ENCODE measurements at places on chromosomes 11 and 22.

DNA sequence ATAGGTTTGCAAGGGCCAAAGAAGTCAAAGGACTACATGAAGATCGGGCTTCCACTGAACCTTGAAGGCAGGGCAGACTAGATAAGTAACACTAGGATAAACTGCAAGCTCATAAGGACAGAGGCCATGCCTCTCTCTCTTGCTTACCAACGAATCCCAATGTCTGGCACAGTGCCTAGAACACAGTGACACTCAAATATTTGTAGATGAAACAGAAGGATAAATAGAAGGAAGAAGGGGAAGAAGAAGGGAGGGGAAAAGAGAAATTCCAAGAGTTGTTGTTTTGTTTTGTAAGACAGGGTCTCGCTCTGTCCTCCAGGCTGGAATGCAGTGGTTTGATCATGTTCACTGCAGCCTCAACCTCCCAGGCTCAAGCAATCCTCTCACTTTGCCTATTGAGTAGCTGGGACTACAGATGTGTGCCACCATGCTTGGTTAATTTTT is 26.9 kb downstream of the SIK3 start:
- DNase-seq: no peak

GRCh38 chr11:8277691-8278090 is 14.0 kb upstream of the LMO1 start:
- DNase-seq: no peak

DNA sequence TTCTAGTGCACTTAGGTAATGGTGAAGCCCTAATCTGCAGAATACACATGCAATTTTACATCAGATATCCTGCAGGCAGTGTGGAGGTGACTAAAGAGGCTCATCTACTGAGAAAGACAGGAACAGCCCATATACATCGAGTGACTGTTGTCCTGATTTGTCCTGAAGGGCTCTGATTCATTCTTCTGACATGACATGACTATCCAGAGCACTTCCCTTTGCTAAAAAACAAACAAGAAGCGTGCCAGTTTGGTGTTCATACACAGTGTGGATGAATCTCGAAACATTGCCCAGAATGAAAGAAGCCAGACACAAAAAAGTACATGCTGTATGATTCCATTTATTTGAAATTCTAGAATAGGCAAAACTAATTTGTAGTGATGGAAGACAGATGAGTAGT is 48.0 kb upstream of the AMPD3 start:
- DNase-seq: no peak

DNA sequence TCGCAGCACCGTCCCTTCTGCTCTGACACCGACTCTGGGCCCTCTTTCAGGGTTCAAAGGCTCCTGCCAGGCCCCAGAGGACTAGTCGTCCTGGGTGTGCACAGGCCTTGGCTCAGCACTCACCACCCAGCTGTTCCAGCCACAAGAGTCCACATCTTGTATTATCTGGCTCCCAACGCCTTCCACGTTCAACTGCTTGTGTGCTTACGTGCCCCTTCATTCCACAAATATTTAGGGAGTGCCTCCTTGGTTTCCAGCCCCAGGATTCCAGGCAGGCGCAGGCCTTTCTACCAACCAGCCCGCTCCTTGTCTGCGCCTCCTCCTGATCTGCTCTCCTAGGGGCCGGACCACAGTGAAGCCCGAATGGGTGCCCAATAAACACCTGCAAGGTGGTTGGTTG is 70.9 kb downstream of the SCUBE1 start:
- DNase-seq: no peak

DNA sequence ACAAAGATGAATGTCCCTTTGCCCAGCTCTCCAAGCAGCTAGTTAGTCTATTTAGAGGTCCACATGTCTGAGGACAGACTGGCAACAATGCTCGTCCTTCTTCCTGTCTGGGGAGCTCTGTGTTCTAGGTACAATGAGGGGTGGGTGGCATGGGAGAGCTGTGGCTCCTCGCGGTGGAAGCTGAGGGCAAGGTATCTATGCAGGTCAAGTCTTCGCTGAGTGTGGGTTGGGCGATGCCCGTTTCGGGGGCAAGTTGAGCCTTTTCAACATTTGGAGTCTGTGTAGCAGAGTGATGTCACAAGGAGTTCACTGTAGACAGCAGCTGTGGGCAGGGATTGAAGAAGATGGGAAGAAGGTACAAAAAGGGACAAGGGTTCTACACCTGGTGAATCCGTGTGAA is 163.2 kb downstream of the FEZ1 start:
- DNase-seq: no peak

DNA sequence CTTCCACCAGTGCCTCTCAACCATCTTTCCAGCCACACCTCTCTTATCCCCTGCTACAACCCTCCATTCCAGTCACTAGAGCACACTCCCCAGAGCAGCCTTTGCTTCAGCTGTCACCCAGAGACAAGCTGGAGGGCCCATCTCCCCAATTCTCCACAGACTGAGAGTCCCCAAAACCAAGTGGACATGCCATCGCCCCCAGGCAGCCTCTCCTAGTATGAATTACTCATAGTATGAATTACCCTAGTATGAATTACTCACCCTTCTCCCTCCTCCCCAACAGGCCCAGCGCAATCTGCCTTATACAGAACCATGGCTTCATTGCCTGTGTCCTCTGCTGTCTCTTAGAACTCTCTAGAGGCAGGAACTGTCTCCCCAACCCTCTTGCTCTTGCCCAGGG is 24.8 kb downstream of the MYH9 start:
- DNase-seq: no peak

DNA sequence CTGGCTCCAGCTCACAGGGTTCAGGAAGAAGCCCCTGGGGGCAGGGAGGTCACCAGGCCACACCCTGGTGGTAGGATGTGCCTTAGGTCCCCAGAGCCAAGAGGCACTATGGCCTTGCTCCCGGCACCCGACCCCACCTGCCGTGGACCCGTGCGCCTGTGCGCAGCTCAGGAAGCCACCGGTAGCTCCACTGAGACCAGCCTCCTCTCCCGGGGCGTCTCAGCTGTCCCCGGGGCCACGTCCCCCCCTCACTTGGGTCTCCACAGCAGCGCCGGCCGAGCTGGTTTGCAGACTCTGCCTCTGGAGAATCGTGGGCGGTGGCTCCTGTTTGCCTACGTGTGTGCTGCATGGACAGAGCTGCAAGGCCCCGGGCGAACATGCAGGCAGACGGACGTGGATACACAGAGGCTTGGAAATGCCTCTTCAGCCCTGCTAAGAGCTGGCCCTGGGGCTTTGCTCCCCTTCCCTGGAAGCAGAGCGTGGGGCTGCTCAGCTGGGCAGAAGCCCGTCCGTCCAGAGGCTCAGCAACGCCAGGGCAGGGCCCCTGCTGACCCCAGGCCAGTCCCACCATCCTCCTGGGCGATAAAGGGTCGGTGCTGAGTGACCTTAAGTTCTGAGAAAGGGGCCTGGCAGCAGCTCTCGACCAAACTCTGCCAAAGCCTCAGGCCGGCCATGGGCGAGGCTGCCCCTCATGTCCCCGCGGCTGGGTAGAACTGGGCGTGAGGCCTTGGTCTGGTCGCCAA is 15.3 kb upstream of the MUC5B start:
- DNase-seq: no peak

DNA sequence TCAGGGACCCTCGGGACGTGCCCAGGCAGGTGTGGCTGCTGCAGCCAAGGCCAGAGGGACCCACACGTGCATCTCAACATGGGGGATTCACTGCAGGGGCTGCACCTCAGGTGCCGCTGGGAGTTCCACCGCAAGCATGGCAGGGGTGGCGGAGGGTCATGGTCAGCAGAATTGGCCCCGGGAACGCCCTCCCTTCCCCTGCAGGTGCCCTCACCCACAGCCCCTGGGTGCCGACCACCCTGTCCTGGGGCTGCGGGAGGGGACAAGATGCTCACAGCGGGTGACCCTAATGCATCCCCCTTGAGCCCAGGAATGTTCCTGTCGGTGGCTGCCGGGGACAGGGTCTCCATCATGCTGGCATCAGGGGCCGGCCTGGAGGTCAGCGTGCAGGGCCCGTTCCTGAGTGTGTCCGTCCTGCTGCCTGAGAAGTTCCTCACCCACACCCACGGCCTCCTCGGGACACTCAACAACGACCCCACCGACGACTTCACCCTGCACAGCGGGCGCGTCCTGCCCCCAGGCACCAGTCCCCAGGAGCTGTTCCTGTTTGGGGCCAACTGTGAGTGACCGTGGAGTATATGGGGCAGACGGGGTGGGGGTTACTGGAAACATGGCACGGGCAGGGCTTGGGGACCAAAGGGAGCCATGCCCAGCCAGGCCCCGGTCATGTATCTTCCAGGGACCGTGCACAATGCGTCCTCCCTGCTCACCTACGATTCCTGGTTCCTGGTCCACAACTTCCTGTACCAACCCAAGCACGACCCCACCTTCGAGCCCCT is 5.8 kb downstream of the SUSD2 start:
- DNase-seq: no peak

GRCh38 chr11:2386591-2386990 is 9.5 kb downstream of the CD81 start:
- no peak for DNase-seq

DNA sequence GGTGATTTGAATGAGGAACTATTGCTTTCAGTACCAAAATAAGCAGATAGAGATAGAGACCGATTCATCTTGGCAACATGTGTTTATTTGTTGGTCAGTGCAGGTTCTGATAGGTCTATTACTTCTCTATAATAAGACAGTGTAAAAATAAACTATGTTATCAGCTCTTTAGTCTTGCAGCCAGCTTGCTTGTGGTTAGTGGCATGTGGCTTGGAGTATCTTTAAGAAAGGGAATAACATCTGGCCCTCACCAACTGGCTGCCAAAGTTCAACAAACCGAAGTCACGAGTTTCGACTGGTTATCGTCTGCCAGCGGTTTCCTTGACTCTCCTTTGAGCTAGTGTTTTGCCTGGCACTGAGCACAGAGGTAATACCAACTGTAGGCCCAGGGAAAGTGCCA is 71.8 kb downstream of the CTTN start:
- no peak for DNase-seq

- no peak for DNase-seq
Measured at GRCh38 chr22:49233507-49234100, 594.1 kb downstream of the BRD1 start.

- DNase-seq: no peak
Measured at GRCh38 chr22:49786976-49787706, 40.5 kb downstream of the BRD1 start.

DNA sequence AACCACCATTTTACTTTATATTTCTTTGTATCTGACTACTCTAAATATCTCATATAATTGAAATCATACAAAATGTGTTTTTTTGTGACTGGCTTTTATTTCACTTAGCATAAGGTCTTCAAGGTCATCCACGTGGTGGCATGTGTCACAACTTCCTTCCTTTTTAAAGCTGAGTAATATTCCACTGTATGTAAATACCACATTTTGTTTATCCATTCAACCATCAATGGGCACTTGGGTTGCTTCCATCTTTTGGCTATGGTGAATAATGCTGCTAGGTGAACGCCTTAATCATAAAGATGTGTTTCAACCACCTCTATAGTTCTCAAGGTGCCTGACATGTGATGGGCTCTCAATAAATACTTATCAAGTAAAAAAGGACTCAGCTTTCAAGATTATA is 15.5 kb downstream of the RAB30 start:
- DNase-seq: no peak

GRCh38 chr11:112289588-112290492 is 29.2 kb upstream of the PLET1 start:
- DNase-seq: no peak

DNA sequence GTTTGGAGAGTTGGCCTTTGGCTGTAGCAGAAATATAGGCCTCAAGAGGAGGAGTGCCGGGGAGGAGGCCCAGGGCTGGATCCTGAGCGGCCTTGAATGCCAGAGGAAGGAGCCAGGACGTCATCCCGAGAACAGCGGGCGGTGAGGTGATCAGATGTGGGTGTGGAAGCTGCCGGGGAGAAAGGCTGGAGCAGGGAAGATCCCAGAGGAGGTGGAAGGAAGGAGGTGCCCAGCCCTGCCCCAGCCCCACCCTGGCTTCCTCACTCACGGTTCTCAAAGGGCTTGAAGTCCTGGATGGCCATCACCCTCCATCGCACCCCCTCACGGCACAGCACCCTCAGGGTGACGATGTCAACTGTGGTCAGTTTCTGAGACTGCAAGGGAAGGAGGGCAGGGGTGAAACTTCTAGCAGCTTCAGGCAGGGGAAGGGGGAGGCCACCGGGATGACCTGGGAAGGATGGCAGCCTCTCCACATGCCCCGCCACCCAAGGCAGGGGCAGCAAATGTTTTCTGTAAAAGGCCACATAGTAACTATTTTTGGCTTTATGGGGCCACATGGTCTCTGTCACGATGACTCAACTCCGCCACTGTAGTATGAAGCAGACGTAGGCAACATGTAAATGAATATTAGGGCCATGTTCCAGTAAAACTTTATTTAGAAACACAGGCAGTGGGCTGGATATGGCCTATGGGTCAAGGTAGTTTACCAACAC is 10.7 kb downstream of the IL2RB start:
- DNase-seq: no peak

DNA sequence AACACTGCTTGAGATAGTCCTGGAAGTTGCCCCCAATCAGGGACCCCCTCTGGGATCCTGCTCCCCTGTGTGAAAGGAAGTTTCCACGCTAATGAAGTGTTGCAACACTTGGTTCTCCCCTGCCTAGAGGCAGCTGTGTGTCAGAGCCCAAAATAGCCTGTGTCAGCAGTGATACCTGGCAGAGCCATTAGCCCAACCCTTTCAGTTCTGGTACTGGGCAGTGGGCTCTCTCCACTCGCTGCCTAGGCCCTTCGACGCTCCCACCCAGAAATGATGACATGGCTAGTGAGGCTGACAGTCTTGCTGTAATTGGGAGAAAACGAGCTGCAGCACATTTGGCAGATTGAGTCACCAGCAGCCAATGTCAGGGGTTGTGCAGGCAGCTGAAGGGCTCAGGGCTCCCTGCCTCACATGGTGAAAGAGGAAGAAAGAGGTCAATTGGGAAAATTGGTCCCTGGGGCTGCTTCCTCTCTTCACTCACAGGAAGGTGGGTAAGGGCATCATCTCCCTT is 1.4 kb upstream of the NXF1 start:
- DNase-seq: no peak
